Activated CD4-positive, alpha-beta T cell treated with anti-CD3 and anti-CD28 coated beads, Interleukin-2, amount 50 U/mL, for 48 hours (primary cell): ENCODE measurements at places on chromosomes 6 and 20.

GRCh38 chr6:41201764-41202173, 820 bp upstream of the TREML2 start:
- DNase-seq = no peak

DNA sequence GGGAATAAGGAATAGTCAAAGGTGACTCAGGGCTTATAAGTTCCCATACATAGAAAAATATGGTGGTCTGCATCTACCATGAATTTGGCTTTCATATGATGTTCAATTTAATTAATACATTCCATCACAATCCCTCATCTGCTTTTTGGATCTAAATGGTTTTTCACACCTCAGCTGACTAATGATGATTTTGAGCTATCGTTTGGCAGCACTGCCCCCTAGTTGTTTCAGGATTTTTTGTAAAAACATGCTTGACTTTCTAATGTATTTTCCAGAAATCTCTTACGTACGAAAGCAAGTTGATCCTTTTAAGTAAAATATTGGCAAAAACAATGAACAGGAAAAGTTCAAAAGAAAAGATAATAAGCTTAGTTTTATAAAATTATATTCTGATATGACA, 408.6 kb upstream of the ADGRB3 start:
- DNase-seq = no peak

DNA sequence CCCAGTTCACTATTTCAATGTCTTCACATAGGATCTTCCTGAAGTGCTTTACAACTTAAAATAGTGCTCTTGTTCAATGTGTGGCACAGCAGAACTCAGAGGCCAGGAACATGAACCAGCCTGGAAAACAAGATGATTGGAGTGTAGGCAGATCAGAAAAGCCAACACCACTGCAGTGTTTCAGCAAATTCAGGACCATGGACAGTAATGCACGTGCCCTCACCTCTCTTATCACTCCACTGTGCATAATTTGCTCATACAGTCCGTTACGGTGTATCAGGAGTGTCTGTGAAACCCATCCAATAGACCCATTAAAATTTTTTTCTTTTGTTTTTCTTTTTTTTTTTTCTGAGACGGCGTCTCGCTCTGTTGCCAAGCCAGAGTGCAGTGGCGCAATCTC, 27.6 kb upstream of the HACE1 start:
- DNase-seq = no peak

GRCh38 chr6:169339731-169340309, 86.2 kb upstream of the THBS2 start:
- no peak for DNase-seq

- DNase-seq = no peak
Observed at GRCh38 chr20:58482416-58482815, 32.8 kb downstream of the APCDD1L start.

DNA sequence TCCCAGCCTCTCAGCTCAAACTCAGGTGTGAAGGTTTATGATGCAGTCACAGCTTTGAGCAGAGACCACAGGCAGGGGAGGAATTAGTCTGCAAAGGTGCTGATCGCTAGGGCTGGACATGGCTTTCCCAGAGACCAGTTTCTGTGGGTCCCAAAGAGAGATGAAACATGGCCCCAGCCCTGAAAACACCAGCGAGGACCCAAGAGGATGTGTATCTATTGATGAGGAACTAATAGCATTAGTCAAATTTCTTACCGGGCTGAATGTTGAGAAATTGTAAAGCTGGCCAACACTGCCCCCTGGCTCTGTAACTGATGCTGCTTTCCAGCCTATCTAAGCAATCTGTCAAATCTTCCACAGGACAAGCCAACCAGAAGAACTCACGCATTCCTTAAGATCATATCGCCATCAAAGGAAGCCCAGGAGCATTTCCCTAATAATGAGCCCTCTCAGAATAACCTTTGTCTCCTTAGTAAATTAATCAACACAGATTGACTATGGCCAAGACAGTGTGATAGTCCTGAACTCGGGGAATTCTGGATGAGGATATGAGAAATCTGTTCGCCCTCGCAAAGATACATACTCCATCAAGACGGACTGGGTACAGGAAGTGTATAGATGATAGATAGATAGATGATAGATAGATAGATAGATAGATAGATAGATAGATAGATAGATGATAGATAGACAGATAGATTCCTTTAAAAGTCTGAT, 7.8 kb upstream of the ACSS1 start:
- DNase-seq = peak; percentile 62

DNA sequence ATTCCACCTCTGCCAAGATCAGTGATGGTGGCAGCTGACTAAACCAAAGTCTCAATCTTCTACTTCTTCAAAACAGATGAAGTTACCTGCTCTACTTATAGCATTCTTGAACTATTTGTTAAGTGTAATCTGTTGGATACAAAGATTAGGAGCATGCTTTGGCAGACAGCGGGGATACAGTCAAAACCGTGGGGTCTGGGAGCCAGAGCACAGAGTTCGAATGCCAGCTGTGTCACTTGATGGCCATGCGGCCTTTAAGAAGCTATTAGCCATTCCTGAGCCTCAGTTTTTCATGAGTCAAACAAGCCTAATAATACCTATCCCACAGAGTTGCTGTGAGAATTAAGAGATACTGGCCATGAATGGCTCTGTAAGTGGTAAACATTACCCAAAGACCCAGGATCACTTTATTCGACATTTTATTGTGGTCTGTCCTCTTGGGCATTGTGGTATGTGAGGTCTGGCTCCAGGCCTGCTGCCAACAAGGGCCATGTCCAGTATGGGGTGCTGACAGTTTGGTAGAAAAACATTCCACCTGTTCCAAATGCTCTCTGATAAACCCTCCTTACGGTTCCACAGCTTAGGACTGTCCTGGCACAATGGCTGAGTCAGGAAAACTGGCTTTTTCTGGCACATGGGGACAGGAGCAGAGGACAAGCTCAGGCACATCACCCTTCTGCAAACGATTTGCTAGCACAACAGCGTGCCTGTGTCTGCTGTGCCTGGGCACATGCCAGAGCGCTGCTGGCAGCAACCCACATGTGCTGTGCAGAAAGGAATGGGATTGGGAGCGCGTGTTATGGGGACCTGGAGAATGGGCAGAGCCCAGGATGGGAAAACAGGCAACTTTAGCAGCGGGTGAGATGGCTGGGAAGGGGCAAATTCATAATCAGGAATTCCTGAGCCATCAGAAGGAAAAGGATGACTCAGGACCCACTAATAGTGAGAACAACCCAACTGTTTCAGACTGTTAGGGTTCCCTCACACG, 15.7 kb upstream of the FAM83C start:
- no peak for DNase-seq

DNA sequence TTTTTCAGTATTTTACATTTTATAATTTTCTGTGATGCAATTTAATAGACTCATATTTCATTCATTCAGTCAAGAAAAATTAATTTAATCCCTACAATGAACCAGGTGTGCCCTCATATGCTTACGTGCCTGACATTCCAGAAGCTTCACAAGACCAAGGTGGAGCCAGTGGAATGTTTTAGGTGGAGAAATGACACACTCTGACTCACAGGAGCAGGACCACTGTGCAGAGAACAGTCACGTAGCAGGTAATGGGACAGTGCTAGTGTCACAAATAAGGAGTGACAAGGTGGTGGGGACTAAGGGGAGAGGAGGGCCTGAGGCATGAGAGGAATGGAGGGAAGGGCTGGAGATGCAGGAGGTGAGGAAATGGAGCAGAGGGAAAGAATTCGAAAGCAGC, 37.0 kb upstream of the HLA-G start:
- DNase-seq = no peak

DNA sequence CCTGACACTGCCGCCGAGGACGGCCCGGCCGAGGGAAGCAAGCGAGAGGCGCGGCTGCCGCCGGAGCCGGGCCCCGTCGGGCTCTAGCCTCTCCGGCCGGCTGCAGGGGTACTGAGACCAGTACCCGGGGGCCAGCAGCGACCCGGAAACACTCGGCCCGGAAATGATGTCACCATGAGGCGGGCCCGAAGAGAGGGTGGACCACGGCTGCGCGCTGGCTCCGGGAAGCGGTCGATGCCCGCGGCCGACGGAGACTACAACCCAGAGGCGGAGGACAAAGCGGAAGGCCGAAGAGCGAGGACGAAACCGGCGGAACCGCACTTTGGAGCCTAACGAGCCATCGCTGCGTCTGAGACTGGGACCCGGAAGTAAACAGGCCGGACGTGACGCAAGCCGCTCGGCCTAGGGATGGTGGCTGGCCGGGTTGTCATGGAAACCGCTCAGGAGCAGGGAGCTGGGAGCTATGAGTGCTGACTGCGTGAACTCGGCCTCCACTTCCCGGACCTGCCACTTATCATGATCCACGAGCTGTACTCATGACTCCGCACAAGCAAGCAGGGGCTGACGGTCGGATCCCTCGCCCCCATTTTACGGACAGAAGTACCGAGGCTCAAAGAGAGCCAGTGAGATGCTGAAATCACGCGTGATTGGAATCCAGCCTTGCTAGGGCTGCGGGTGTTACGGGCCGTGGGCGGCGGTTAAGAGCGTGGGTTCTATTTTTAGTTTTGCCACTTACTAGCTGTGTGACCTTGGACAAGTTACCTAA, at the start of gene SPATA2:
SPATA2 (minus strand) TSS at position 150 of the 766 bp plus-strand sequence. CDS start 7,039 bp downstream, outside the sequence.
- peak; percentile 95 for DNase-seq

DNA sequence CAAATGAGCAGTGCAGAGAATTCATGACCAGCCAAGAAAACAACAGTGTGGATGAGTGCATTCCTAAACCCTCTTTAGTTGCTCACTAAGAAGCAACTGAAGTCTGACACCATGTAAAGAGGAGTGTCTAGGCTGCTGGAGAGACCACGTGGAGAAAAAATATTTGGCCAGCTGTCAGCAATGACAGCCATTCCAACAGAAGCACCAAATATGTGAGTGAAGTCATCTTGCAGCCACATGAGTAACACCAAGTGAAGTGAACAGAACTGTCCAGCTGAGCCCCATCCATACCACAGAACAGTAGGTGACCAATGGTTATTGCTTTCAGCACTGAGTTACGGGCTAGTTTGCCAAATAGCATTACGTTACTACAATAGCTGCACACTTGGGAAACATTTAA, 89.4 kb downstream of the TBXT start:
- no peak for DNase-seq

DNA sequence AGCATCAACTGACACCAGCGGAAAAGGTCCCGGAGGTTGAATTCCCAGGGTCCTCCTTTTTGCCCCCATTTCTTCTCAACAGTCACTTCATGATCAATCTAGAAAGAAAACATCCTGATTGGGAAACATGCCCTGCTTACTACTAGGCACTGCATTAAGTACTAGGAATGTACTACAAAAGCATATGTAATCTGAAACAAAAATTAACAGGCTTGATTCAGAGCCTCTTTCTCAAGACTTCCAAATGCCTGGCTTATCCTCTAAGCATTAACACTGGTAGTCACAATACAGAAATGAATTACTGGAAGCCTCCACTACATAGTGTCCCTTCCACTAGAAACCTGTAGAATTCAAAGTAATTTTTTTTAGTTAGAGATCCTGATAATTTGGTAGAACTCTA, 84.5 kb upstream of the LYRM2 start:
- DNase-seq = no peak

- no peak for DNase-seq
Observed at GRCh38 chr6:30885999-30886896, 1.9 kb downstream of the DDR1 start.

DNA sequence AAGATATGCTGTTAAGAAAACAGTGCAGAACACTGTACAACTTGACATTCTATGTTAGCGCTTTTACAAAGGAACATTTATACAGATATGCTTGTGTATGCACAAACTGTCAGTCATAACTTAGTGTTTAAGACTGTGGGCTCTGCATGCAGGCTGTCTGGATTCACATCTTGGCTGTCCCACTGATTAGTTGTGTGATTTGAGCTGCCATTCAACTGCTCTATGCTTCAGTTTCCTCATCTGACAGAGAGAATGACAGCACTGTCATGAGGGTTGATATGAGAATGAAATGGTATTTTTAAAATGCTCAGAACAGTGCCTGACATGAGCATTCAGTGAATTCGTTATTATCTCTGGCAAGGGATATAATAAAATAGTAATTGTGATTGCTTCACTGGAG, 8.7 kb downstream of the SLC25A27 start:
- no peak for DNase-seq

DNA sequence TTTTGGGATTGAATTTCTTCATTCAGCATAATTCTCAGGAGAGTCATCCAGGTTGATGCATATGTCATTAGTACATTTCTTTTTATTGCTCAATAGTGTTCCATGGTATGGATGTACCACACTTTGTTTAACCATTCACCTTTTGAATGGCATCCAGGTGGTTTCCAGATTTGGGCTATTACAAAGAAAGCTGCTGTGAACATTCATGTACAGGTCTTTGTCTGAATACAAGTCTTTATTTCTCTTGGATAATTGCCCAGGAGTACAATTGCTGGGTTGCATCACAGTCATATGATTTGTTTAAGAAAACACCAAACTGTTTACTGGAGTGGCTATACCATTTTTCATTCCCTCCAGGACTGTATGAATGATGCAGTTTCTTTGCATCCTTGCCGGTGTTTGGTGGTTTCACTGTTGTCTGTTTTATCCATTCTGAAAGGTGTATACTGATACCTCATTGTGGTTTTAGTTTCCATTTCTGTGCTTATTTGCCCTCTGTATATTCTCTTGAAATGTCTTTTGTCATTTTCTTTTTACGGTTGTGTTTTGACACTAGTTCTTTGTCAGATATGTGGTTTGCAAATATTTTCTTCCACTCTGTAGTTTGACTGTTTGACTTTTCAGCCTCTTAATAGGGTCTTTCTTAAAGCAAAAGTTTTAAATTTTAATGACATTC, 8.8 kb downstream of the CDKAL1 start:
- DNase-seq = no peak

DNA sequence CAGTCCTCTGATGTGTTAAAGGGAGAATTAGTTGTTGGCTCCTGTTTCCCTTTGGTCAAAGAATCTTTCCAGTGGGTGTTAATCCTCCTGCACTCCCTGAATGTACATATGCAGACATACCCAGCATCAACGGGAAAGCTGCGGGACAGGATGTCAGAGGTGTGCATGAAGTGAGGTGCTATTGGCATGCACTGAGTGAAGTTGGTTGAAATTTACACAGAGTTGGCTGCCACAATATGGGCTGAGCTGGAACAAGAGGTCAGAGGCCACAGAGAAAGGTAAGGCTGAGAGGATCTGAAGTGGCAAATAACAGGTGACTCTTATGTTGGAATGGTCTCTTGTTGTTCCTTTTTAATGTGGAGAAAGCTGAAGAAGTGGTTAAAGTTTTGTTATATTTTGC, 82.7 kb upstream of the AKIRIN2 start:
- DNase-seq = no peak

- no peak for DNase-seq
Observed at GRCh38 chr6:50706575-50706974, 6.8 kb upstream of the TFAP2D start.

- DNase-seq = no peak
Observed at GRCh38 chr6:157226026-157226625, 97.2 kb downstream of the TMEM242 start.

GRCh38 chr6:104010897-104011296, 848.8 kb downstream of the HACE1 start:
- no peak for DNase-seq

DNA sequence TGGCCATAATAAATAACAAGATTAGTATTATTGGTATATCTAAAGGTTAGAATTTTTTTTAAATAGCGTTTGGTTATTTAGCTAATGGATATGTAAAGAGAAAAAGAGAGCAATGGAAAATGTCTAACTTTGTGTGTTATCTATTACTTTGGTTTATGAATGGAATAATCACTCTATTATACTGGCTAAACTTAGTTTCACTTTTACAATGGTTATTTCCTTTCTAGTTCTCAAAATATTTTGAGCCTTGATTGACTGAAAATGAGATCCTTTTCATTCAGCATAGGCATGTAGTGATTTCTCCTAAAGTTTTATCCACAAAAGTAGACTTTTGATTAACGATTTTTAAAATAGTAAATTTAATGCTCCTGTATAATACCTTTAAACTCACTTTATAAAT, 51.6 kb upstream of the MLIP start:
- DNase-seq = no peak
